Kasumi-1 (cell line): ENCODE measurements at places on chromosomes 12 and 14.

DNA sequence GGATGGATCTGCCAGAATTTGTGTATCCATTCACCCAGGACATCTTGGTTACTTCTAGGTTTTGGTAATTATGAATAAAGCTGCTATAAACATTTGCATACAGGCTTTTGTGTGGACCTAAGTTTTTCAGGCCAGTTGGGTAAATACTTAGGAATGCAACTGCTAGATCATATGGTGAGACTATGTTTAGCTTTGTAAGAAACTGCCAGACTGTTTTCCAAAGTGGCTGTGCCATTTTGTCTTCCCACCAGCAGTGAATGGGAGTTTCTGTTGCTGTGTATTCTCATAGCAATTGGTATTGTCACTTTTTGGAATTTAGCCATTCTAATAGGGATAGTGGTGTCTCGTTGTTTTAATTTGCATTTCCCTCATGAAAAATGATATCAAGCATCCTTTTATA, 133.0 kb downstream of the KIF26A start:
- DNase-seq = no peak

DNA sequence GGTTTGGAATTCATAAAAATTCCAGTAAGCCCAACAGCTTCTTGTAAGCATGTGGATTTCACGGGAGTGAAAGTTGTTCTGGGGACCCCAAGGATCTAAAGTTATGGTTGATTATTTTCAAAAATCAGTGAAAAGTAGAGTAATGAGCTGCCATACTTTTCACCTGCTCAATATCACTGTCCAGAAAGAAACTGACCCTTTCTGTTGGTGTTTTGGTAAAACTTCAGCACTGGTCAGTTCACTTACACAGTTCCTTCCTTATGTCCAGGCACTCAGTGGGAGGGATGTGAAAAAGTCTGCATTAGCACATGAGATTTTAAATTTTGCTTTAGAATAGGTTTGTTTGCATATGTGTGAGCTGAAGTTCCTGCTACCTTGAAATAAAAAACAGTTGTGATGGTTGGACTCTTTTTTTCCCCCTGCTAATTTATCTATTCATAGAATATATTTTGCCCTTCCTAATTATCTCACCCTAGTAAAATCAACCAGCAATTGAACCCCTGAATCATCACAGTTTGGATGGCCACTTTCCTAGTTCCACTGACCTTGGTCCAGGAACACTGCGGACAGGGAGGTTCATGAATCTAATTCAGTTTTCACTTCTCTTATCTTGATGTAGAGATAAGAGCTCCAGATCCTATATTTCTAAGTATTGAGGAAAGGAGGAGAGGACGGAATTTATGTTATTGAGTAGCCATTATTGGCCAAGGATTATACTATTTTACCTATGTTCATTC, 25.8 kb downstream of the CFL2 start:
- DNase-seq = no peak

GRCh38 chr14:46734286-46734685, 82.7 kb upstream of the RPL10L start:
- DNase-seq = no peak

GRCh38 chr14:91286530-91286937, 42.0 kb upstream of the GPR68 start:
- DNase-seq = peak; percentile 75

GRCh38 chr12:20822415-20822814, 11.9 kb downstream of the SLCO1B3 start:
- DNase-seq = no peak
